ENCODE measurements at places on chromosomes 13 and 19.

DNA sequence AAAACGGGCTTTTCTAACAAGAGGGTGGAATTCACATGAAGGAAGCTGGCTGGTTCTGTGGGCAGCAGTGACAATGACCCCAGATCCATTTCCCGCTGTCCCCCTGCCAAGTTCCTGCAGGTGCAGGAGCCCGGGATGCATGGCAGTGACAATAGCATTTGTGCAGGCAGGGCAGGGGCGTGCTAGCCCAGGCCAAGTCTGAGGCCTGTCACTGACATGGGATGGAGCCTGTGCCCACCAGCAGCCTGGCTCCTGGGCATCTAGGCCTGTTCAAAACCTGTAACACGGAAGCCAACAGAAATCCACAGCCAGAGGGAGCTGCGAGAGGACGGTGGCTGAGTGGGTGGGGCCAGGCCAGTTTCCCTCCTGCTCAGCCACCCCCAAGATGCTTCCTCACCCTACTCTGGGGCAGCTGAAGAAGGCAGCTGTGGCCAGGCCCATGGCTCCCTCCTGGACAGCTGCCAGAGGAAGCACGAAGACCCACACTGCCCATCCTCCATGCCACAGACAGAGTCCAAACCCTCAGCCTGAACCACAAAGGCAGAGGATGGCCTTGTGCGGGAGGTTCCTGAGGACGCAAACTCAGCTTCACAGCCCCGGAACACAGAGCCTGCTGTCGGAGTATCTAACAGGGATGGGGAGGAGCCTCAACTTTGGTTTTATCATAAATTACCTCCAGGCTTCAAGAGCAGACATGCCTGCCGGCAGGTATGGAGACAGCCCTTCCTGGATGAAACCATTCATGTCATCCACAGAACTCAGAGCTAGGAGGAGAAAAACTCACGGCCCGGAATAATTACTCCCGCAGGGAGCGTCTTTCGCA, 74.0 kb downstream of the CEBPG start:
- no peak for DNase-seq

DNA sequence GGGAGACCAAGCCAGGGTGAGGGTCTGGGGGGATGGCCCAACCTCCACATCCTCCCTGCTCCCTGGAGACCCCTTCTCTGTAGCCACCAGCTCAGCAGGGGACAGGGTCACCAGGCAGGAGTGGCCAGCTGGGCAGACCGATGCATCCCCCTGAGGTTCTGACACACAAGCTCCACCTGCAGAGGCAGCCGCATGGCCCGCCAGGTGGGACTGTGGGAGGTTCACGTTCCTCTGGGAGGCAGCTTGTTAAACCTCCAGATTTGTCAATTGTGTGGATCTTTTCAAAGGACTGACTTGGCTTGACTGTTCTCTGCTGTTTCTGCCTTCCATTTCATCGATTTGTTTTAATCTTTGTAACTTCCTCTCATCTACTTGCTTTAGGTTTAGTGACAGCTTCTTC, 8.1 kb downstream of the POLRMT start:
- no peak for DNase-seq

DNA sequence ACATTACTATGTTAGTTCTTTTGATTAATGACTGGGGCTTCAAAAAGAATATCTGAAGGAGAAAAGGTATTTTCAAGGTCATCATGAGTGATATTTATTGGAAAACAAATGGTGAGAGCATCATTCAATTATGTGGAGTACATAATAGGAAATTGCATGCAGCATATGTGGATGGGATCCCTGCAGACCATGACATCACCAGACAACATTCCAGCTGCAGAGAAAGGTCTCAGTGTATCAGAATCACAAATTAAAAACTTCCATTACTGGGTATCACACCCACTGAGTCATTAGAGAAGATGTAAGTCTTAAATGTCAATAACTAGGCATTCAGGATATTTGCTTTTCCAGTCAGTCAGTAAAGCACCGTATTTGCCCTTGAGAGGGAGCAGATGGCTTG, 574.4 kb upstream of the SLC10A2 start:
- no peak for DNase-seq

DNA sequence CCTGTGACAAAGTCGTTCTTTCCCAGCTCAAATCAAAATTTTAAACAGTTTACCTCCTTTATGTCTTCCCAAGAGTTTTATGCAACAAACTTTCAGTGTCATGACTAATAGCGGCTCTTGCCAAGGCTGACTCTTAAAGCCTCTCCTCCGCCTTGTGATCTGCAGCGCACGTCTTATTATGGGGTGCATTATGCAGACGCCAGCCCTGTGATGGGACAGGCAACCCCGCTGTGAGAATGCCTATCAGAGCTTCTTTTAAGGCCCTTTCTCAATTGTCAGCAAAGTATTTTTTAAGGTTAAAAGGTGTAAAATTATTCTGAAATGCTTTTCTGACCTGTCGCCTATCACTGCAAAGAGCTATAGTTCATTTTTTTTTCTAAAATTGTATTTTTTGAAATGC, 152.8 kb downstream of the SOX1 start:
- no peak for DNase-seq

GRCh38 chr19:1001538-1002166, 1.4 kb downstream of the GRIN3B start:
- DNase-seq, result no peak

- DNase-seq, result no peak
Observed at GRCh38 chr13:98353750-98354149, 176.7 kb upstream of the RNF113B start.

DNA sequence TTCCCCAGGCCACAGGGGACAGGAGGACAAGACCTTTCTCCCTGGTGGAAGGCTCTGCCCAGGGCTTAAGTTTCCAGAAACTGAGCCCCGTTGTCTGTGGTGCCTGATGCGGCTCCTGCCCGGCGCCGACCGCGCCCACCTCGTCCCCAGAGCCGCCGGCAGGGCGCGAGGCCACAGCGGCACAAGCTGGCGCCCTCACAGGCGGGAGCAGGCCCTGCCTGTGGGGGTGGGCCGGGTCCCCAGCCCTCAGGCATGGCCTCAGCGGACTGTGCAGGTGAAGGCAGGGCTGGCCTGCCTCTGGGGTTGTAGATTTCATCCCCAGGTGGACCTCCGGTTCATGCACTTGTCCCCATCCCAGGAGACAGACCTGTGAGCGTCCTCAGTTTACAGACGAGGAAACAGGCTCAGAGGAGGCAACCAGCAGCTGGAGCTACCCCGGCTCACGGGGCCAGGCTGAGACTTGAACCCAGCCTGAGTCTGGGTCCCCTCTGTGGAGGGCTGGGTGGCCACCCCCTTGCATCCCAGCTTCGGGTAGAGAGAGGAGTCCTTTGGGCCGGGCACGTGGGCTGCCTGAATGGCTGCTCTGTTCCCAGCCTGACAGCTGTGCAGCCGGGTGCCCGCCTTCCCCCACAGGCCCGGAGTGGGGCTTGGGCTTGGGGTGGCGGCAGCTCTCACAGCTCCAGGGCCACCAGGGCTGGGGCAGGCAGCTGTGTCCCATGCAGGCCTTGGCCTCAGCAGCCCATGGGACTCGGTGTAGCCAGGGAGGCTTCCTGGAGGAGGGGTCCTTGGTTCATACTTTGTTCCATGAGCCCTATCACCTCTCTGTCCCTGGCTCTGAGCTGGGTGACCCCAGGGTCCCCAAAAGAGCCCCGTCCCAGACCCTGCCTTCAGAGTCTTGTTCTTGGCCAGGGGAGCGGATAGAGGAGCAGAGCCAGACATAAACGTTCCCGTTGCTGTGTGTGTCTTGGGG, 26.8 kb downstream of the PIAS4 start:
- no peak for DNase-seq

DNA sequence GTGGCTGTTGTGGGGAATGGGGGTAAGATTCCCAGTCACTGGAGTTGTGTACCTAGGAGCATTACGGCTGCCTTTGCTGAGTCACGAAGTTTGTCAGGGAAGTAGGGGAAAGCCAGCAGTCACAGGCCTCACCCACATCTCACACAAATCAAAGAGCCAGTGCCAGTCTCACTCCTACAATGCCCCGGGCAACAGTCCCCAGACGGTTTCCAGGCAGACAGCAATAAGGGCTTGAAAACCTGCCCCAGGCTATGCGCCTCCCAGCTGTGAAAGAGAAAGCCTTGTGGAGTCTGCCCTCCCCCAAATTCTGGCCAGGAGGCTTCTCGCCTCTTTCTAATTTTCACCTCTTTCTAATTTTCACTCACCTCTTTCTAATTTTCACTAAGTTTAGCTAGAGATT, 142.3 kb upstream of the EDNRB start:
- DNase-seq, result no peak

DNA sequence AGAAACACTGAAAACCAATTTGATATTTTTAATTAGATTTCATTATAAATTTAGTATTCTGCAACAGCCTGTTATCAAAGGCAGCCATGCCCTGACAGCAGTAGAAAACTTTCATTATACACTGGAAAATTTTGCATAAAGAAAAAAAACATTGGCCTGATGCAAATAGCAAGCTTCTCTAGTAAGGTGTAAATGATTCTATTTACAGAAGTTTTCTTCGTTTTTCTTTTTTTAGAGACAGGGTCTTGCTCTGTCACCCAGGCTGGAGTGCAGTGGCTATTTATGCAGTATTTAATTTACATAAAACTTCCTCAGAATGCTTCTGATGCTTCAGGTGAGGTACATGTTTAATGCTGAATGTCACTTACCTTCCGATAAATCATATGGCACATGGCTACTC, 67.0 kb downstream of the ABCC4 start:
- no peak for DNase-seq

DNA sequence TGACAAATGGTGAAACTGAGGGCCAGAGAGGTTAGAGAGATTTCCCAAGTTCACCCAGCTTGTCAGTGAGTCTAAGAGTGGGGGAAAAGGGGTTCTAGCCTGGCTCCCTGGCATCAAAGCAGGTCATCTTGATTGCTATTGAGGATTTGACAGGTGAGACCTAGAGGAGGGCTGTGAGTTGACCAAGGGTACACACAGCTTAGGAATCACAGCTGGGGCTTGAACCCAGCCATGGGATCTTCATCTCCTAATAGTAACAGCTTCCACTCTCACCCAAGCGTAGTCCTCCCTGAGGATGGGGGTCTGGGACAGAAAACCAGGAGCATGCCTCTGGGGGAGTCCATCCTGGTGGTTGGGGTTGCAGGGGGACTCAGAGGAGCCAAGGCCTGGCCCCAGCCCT, 6.8 kb downstream of the CYP4F8 start:
- DNase-seq, result no peak

- DNase-seq, result no peak
Observed at GRCh38 chr19:49890349-49891311, 6.1 kb downstream of the IL4I1 start.

- peak; percentile 85 for DNase-seq
Observed at GRCh38 chr19:45613926-45614725, 12.1 kb upstream of the GPR4 start.

DNA sequence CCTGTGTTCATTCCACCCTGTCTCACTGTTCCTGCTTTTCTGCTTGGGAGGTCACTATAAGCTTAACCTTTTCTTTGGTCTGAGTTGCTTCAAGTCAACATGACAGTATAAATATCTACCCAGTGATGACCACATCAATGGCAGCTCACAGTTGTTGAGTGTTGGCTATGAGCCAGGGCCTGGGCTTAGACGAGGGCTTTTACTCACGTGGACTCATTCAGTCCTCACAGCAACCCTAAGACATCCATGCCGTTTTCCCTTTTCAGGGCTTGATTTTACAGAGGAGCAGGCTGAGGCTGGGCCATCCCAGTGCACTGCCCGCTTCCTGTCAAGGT, 10.2 kb upstream of the CCDC97 start:
- DNase-seq, result no peak

All from AG09309 (cell line).